ENCODE measurements at places on chromosomes 2 and 18.

- H3K4me3 ChIP-seq = no peak overlapping the region
- no peak overlapping the region for H3K27ac ChIP-seq
- H3K36me3 ChIP-seq = no peaks in the 10 kb centered on the region
- no peak for DNase-seq
- no peaks in the 10 kb centered on the region for H3K4me1 ChIP-seq
These were observed 497 bp downstream of the CHRND start for GRCh38 chr2:232526372-232526941.

GRCh38 chr18:36499938-36500337, 202.4 kb downstream of the FHOD3 start:
- H3K27me3 ChIP-seq = no peaks in the 10 kb centered on the region
- H3K36me3 ChIP-seq = no peaks in the 10 kb centered on the region
- no peak overlapping the region for H3K27ac ChIP-seq
- no peak overlapping the region for H3K4me3 ChIP-seq

DNA sequence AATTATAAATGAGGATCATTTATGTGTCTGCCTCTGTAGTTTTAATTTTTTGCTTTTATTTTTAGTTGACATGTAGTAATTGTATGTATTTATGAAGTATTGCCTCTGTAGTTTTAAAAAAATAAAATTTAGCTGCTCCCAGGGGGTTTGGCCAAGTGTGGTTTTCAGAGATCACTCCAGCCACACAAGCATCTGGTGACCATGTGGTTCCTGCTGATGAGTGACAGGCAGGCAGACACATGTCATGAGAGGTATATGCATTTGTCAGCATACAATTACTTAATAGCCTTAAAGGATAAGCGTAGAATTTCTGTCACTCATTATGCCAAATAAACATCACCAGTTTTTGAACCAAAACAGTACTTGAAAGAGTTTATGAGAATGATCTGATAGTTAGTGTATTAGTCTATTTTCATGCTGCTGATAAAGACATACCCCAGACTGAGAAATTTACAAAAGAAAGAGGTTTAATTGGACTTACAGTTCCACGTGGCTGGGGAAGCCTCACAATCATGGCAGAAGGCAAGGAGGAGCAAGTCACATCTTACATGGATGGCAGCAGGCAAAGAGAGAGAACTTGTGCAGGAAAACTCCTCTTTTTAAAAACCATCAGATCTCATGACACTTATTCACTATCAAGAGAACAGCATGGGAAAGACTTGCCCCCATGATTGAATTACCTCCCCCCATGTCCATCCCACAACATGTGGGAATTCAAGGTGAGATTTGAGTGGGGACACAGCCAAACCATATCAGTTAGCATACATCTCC, 29.6 kb downstream of the MREG start:
- no peaks in the 10 kb centered on the region for H3K27me3 ChIP-seq
- no peak overlapping the region for H3K4me3 ChIP-seq
- H3K27ac ChIP-seq = no peak overlapping the region
- H3K36me3 ChIP-seq = no peaks in the 10 kb centered on the region
- DNase-seq = no peak

DNA sequence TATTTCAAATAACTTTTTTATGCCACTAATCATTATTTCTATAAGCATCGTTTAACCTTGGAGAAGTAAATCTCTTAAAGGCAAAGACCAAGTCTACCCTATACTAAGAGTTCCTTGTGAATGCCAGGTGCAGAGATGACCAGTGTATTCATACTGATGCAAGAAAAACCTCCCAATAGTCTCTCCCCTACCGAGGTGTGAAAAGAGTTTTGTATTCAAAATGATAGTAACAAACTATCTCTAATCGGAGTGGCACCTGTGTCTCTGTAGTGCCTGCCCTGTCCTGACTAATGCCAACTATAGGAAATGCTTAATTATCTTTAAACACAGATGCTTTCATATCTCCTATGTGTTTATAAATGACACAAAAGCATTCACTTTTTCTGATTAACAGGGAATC, 798.5 kb downstream of the TRIB2 start:
- H3K4me1 ChIP-seq = no peaks in the 10 kb centered on the region
- no peak for DNase-seq
- H3K27me3 ChIP-seq = no peaks in the 10 kb centered on the region
- H3K27ac ChIP-seq = no peak overlapping the region

GRCh38 chr2:177243476-177243875, 21.1 kb downstream of the NFE2L2 start:
- peaks cover 2% of the 10 kb centered on the region for H3K36me3 ChIP-seq
- peaks cover 22% of the 10 kb centered on the region for H3K4me1 ChIP-seq
- no peak for DNase-seq
- no peak overlapping the region for H3K4me3 ChIP-seq
- peak overlapping the region; percentile 96 for H3K27ac ChIP-seq
